ENCODE measurements at places on chromosomes 12 and 14.

DNA sequence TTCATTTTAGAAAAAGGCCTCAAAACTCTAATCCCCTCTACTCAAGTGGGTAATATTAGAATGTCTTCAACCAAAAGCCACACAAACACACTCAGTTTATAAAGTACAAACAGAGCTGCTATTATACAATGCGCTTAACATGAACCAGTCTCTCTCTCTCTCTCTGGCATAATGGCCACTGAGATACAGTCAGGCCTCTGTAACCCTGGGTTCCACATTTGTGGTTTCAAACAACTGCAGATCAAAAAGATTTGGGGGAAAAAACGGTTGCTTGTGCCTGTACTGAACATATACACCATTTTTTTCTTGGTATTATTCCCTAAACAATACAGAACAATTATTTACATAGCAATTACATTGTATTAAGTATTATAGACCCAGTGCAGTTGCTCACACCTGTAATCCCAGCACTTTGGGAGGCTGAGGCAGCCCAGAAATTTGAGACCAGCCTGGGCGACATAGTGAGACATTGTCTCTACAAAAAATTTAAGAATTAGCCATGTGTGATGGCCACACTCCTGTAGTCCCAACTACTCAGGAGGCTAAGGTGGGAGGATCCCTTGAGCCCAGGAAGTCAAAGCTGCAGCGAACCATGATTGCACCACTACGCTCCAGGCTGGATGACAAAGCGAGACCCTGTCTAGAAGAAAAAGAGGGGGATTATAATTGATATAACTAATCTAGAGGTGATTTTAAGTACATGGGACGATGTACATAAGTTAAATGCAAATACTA, 5.6 kb downstream of the SLC11A2 start:
- no peak for DNase-seq

- DNase-seq: no peak
Measured at GRCh38 chr14:76753541-76754198, 7.6 kb upstream of the VASH1 start.

GRCh38 chr12:25107920-25108319, 87.0 kb downstream of the DNAI7 start:
- no peak for DNase-seq

- DNase-seq: no peak
Measured at GRCh38 chr12:132660052-132660451, 27.1 kb downstream of the POLE start.

DNA sequence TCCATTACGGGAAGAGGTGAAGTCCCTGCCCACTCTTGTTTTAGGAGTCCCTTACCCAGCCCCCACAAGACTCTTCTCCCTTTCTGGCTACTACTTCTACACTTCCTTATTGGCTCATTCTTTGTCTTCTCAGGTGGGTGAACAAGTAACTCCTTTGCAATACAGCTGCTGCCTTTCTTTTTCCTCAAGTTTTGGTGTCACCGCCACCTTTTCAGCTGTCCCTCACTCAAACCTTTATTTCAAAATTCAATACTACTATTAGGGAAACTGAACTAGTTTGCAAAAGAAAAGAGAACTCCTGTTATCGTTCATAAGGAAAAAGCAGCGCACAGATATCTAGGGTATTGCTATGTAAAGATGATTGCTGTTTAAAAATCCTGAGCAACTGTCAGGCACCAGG, 6.1 kb downstream of the RSRC2 start:
- DNase-seq: no peak

- DNase-seq: no peak
Measured at GRCh38 chr12:22014041-22014782, 31.8 kb upstream of the CMAS start.

DNA sequence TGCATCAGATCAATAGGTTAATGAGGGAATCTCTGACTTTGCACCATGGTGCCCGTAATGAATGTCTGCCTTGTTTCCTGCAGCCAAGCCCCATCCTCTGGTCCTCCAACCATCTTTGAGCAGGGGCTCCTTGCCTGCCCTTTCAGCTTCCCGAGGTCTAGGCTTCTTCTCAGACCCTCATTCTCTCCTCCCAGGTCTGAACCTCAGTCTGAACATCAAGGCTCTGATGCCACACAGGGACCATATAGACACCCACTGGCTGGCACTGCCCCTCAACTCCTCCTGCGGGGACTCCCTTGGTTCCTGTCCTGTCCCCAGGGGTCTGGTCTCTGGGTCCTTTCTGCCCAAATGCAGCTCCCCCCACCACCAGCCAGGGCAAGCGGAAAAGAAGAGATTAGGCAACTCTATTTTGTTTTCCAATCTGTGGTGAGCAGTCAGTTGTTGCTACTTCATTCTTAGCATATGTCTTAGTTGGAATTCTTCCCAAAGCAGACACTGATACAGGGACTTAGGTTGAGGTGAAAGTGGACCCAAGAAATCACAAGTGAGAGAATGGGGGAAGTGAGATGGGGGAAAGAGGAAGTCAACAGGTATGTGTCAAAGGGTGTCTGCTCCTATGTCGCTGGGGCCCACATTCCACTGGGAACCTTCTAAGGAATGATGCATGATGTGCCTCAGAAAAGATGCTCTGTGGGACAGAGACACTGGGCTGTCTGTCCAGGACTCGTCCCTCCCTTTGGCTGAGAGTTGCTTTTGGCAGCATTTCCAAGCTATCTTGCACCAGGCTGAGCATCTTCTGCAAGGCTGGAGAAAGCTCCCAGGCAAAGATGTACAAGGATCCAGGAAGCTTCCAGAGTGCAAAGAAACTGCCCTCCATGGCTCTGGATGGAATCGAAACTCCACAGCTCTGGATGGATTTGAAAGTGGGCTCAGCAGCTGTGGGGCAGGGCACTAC, 1096.5 kb upstream of the TMEM132C start:
- no peak for DNase-seq

- DNase-seq: no peak
Measured at GRCh38 chr12:18689771-18690170, 48.0 kb downstream of the PLCZ1 start.

GRCh38 chr12:98740751-98741150, 95.7 kb downstream of the APAF1 start:
- no peak for DNase-seq

DNA sequence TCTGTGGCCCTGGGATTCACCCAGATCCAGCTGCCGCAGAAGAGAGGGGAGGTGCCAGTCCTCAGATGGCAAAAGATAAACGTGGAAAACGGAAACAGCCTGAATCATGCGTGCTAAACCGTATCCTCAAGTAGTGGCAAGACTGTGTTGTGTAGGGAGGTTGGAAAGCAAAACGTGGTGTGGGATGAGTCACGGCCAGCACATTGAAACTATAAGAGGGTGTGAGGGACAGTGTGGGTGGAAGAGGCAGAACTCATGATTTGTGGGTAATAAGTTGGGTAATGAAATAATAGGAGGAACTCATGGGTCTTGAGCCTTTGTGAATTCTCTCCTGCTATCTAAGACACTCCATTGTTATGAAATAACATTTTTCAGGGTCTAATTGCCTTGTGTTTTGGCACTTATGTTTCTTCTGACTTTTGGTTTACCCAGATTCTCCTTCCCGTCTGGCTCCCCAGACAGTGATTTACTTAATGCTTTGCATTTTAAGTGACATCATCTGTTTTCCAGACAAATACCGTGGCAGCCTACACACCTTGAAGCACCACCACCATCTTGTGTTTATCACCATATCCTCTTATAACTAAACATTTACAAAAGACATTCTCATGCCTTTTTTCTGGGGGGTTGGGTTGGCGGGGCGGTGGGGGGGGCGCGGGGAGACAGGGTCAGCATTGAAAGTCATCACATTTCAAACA, 62.3 kb upstream of the PTCSC3 start:
- DNase-seq: no peak

GRCh38 chr14:105177082-105177481, 4.0 kb downstream of the NUDT14 start:
- no peak for DNase-seq

DNA sequence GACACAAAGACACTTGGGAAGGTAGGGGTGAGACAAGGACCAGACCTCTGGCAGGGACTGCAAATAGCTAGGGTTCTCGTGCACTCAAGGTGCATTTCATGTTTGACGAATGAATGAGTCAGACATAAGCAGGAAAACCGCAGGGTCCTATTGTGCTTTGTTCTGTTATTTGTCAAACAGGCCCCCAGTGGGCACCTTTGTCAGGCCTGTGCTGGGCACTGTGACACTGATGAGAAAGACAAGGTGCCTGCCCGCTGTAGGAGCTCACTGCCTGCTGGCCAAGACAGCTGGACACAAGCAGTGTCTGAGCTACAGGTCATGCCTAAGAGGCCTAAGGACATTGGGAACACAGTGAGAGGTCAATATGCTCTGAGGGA, 2.3 kb downstream of the OTUB2 start:
- DNase-seq: peak; percentile 4
